Fibroblast of mammary gland (primary cell): ENCODE measurements at places on chromosomes 4 and X.
A peak's percentile ranks its signal among the peaks of the same experiment; 100 is the strongest.

GRCh38 chrX:49001521-49002090, 458 bp downstream of the GRIPAP1 start:
- DNase-seq = peak; percentile 58

DNA sequence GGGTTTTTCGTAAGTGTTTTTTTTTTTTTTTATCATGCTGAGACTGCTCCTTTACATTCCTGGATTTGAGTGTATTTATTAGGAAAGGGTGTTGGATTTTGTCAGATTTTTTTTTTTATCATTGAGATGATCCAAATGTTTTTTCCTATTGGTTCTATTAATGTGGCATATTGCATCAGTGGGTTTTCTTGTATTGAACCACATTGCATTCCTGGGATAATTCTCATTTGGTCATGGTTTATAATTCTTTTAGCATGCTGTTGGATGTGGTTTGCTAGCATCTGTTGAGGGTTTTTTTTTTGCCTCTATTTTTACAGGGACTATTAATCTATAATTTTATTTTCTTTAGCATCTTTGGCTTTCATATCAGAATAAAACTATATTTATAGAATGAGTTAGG, 28.8 kb downstream of the COL4A5 start:
- DNase-seq = peak; percentile 46

DNA sequence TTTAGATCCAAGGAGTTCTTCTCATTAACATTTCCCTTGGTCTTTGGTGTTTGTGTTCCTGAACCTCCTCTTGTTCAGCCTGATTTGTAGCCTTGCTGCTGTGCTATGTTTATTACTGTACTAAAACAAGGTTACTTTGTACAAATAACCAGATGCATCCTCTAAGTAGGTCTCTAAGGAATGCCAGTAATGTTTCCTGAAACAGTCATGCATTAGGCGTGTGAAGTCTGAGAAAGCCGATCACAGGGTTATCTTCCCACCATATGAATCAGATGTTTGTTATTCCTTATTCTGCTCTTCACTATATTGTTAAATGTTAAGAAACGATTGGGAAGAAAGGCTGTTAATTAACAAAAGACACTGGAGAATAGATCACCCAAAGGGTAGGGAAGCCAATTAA, 66.9 kb downstream of the GALNTL6 start:
- peak; percentile 64 for DNase-seq

DNA sequence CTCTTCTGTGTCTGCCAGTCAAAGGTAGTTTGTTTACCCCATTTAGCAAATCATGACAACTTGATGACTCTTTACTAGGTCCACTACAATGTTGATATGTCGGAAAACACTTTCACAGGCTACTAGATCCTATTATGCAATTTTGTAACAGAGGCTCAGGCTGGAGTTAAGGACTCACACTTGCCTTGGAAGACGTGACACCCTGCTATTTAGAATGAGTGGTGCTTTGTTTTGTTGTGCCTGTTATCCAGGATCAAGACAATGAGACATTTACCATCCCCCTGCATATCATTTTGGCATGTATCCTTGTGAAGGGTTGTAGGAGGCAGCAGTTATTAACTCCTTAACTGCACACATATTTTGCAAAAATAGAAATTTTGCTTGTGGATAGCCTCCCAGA, 263.7 kb downstream of the IL1RAPL1 start:
- no peak for DNase-seq

GRCh38 chrX:22366166-22366702, 93.5 kb downstream of the CBLL2 start:
- DNase-seq = peak; percentile 69

DNA sequence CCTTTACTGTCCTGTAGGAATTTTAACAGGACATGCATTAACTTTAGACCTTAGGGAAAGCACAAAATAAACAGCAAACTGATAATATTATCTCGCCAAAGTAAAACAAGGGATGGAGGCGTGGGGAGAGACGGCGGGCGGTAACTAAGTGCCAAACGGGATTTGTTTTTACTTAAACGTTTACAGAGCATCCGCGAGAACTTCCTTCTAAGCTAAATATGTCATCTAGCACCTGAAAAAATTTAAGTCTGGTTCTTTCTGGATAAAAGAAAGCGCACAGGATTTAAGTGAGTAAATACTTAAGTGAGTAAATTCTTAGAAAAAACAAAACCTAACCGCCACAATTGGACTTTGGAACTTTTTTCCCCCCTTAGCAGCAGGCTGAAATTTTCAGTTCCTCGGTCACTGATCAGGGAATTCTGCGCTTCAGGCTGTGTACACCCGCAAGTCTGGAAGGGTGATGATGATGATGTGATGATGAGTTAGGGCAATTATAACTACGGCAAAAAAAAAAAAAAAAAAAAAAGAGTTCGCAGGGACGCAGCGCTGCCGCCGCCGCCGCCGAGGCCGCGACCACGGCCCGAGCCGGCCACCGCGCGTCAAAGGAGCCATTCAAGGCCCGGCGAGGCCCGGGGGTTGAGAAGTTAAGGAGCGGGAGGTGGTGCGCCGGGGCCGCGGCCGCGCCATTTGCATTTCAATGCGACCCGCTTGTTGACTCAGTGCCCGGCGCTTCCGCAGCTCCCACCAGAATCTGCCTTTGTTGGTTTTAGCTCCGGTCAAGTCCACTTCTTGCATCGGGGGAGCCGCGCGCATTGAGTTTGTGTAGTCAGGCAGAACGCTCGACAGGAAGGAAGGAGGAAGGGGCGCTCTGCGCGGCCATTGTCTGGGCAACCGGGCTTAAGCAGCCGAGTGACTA, 108.8 kb downstream of the SPRY1 start:
- DNase-seq = peak; percentile 60

GRCh38 chr4:39818646-39819045, 120.7 kb downstream of the UBE2K start:
- DNase-seq = no peak

DNA sequence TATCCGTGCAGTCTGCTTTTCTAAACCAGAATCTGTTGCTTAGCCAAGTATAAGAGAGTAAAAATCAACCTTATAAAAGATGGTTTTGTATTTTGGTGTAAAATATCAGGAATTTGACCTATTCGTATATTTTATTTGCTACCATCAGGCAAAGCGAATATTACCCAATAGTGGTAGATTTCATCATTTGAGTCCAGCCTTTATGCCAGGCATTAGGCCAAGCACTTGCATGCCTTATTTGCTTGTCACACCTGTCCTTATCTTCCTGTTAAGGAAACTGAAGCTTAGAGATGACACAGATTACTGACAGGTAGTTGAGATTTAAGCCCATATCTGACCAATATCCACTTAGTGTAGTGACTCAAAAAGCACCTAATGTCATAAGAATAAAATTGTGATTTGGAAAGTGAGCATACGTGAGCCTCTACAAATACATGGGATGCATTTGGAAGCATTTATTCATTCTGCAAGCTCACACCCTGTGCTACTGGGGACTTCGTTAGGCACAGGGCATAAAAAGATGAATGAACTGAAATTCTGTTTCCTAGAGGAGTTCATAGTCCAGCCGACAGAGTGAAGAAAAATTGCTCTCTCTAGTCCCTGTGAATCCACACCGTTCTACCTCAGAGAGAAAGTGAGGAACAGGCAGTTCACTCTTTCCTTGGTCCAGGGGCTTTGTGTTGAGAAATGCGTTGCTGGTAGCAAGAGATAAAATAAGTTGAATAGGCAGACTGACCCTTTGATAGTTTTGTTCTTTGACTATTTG, 2.3 kb upstream of the RNF212 start:
- DNase-seq = peak; percentile 13
